ENCODE measurements at places on chromosomes 5 and 9.
A peak's percentile ranks its signal among the peaks of the same experiment; 100 is the strongest.

DNA sequence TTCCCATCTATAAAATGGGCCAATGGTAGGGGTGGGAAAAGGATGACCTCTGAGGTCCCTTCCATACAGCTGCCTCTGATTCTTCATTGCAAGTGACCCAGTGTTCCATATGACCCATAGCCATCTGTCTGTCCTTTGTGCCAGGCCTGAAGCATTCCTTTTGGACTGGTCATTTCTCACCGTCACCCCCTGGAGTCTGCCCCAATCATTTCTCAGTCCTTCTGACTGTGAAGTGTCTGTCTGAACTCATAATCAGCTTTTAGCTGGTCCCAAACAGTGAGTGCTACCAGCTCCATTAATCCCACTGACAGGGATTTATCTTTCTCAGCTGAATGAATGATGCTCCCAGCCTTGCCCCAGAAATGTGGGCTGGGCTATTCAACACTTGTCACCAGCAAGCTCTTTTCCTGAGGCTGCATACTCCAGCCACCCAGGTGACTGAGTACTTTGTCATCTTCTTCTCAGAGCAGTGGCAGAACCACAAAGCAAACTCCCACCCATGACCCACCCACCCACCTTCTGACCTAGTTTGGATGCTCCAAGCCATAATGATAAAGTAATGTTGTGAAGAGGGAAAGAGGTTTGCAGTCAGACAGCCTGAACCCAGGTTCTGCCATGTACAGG is 37.4 kb downstream of the KCNIP1 start:
- no peak for DNase-seq

GRCh38 chr5:61053937-61054336 is 108.3 kb downstream of the SMIM15 start:
- DNase-seq: no peak

- DNase-seq: no peak
Observed at GRCh38 chr5:111572561-111572960, 60.2 kb upstream of the STARD4 start.

- peak; percentile 65 for DNase-seq
Observed at GRCh38 chr9:72363908-72364678, 915 bp downstream of the ZFAND5 start.

- no peak for DNase-seq
Observed at GRCh38 chr5:172421-172820, 18.9 kb upstream of the LRRC14B start.

DNA sequence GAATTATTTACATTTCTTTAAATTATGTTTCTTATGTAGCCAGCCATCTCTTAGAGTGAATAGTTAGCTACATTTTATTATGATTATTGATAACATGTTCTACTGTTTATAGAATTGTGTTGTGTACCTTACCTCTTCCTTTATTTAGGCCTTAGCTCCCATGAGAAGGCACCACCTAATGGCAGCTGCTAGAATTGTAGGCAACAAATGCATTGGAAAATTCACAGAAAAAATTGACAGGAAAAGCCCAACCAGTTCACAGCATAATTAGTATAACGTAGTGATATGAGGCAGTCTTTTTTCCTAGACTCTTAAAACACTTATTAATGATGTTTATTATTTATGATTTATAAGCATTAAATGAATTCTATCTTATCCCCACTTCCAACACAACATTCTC is 175.8 kb downstream of the WDR70 start:
- no peak for DNase-seq

- DNase-seq: no peak
Observed at GRCh38 chr5:9536717-9537116, 9.2 kb downstream of the SEMA5A start.

GRCh38 chr9:123322273-123323195 is 33.5 kb upstream of the CRB2 start:
- peak; percentile 32 for DNase-seq
